Right atrium auricular region (tissue), 2 donors: ENCODE measurements at places on chromosomes 6 and 20. TPM values are rescaled to one million over a fixed set of nuclear protein-coding genes. Genes with fewer than 3 reads are reported as not detected.

PTPRT gene
- total RNA-seq = 0.35 TPM

PAK1IP1 gene
- total RNA-seq = 10.4 TPM

SIRPB2 gene
- total RNA-seq = 4.4 TPM

C20orf141 gene
- total RNA-seq = not detected

FAXC gene
- 0.16 TPM for total RNA-seq

LPA gene
- not detected for total RNA-seq

APOBEC2 gene
- 245 TPM for total RNA-seq

TCF21 gene
- 16.5 TPM for total RNA-seq

DNA sequence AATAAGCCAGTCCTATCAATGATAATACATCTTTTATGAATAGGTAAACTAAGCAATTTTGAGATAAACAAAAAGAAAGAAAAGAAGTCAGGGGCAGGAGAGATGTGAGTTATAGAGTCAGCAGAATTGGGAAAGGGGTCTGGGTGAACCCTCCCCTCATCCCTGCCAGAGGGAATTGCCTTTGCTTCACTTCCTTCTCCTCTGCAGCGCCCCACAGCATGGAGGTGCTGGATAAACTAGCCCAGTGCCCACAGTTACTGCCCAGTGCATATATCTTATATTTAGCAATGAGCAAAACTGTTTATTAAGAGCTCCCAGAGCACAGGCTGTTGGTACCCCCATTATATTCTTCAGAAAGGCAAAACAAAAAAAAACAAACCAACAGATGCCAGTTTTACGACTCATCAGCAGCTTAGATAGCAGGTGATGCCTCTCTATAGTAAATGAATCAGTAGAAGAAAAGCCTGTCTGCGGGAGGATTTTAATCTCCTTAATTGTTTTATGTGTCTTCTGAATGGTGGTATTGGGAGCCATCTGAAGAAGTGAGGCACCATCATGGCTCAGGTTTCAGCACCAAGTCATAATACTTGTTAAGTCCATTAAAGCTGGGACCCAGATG lies 419.2 kb downstream of the EPM2A start:
- no peak for DNase-seq

DNA sequence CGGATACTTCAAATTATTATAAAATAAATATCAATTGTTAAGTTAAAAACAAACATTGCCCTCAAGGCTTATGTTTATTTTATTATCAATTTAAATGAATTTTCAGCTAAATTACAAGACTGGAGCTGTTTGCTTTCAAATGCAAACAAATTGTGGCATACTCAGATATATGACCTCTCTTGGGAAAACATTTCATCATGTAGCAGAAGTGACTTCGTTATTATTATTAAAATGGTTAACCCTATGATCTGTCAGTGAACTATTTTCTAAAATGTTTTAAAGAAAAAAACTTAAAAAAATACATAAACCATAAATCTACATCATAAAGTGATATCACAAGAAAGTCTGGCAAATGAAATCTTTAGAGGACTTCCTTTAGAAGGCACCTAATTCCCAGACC lies 72.5 kb downstream of the MAN1A1 start:
- no peak for DNase-seq

- peak; percentile 73 for DNase-seq
These were observed 4.6 kb upstream of the SOX18 start for GRCh38 chr20:64053841-64054661.

DNA sequence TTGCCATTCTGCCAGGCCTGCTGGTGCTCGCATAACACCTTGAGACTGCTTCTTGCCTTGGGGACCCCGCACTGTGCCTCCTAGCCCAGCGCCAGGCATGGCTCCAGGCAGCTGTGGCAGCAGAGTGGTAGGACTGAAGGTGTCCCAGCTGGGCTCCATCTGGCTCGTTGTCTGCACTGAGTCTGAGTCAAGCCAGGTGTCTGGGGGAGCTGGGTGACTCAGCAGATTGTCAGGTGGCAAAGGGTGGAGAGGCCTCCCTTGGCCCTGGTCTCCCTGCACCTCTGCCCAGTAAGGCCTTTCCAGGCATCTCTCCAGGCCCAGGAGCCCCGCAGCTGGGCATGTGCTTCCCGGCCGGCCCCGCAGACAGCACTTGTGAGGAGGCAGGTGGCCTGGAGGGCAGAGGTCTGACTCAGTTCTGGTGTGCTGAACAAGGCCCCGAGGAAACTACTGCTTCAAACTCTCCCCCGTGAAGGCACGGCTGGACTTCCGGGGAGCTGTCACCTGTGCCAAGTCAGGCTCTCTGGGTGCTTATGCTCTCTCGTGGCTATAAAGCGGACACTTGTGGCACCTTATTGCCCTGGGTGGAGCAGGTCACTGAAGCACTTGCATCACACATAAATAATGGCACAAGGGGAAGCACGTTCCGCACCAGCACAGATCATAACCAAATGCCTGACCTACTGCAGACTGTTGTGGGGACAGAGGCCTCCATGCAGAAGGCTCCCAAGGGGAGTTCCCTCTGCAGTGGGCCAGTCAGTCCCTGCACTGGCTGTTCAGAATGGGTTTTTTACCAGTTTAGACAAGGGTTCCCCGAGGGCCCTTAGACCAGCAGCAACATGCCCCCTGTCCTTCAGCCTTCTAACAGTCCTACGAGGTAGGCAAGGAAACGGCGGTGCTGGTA lies 27.5 kb downstream of the FOXC1 start:
- DNase-seq = no peak

GRCh38 chr20:12762725-12763124 lies 246.0 kb upstream of the SPTLC3 start:
- DNase-seq = no peak

DNA sequence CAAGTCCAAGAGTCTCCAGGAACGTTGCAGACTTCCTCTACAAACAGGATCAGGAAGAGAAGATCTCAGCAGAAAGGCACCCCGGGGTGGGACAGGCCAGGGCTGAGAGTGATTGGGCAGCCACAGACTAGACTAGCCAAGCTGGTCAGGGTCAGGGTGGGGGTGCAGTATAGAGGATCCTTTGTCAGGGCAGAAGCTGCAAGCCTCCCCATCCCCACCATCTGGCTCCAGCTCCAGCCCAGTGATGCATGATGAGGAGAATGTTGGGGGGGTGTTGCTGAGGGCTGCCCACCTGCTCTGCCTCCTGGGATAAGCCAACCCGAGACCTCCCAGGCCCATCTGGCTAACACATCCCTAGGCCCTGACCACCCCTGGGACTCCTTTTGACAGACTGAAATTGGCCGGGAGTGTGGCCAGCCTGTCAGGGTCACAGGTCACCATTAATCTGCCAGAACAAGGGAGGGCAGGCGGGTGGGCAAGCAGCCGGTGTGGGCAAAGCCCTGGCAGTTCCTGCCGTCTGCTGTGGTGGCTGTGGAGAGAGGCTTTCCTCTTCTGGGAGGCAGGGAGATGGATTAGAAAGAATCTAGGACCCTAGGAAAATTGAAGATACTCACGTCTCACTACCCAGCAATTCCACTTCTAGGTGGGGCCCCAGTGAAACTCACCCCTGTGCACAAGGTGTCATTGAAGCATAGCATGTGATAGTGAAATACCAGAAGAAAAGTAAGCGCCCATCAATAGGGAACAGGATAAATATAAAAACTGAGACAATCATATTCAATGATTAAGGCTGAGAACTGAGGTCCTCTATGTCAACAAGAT lies 22.1 kb upstream of the SNTA1 start:
- no peak for DNase-seq

- DNase-seq = no peak
These were observed 2.2 kb upstream of the SLC18B1 start for GRCh38 chr6:132800656-132801055.

- no peak for DNase-seq
These were observed 55.1 kb upstream of the HDDC2 start for GRCh38 chr6:125356884-125357283.

DNA sequence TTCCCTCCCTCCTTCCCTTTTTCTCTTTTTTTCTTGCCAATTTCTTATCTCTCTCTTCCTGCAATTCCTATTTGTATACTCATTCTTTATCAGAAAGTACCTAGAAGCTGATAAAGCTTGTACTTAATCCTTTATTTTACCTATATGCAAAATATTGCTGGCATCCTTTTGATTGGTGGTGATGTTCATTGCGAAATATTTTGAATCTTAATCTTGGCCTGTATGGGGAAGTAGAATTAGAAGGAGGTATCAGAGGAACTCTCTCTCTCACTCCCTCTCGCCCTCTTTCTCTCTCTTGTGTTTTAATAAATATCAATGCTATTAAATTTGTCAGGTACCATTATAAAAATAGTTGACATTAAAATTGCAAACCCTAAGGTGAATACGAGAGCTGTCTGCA lies 52.8 kb downstream of the UST start:
- DNase-seq = no peak

- peak; percentile 71 for DNase-seq
These were observed 18.1 kb downstream of the BPI start for GRCh38 chr20:38321959-38322598.

DNA sequence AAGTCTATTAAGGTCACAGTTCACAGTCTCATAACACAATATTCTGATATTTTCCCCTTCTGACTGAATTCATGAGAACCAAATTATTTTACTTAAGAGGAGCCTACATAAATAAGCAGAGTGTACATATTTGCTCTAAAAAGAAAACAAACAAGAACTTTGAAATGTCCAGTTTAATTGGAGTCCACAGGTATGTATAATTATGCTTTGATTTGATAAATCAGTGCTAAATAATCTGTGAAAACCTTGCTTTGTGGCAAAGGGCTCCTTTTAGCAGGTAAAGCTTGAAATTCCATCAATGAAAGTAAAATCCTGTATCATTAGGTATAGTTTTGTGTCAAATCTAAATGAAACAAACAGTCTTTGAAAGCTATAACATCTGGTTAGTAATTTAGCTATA lies 69.4 kb downstream of the ADGRB3 start:
- DNase-seq = no peak

DNA sequence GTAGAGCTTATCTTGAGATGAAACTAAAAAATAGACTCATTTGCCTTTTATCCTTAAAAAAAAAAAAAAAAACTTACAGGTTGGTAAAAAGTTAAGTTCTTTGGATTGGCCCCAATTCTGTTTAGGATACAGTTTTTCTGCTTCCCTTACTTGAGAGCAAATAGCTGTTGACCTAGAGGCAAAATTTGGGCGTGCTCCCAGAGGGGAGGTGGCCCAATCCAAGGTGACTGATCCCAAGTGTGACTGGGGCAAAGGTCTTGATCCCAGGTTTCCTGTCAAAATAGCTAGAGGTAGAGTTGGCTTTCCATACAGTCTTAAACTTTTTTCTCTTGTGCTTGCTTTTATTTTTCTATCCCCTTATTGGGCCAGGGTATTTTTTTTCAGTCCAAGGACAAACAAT lies 363.8 kb upstream of the AGPAT4 start:
- no peak for DNase-seq

GRCh38 chr6:146657432-146657831 lies 58.7 kb downstream of the ADGB start:
- DNase-seq = no peak

- DNase-seq = no peak
These were observed 33.9 kb downstream of the LYRM2 start for GRCh38 chr6:89604653-89605052.

- no peak for DNase-seq
These were observed 538.3 kb upstream of the BTBD3 start for GRCh38 chr20:11379257-11380011.

- DNase-seq = no peak
These were observed 314.7 kb downstream of the PAX1 start for GRCh38 chr20:22020201-22020600.
